Lower lobe of right lung (tissue), 2 donors: ENCODE measurements at places on chromosomes 11 and 22. TPM values are rescaled to one million over a fixed set of nuclear protein-coding genes. Genes with fewer than 3 reads are reported as not detected.

DNA sequence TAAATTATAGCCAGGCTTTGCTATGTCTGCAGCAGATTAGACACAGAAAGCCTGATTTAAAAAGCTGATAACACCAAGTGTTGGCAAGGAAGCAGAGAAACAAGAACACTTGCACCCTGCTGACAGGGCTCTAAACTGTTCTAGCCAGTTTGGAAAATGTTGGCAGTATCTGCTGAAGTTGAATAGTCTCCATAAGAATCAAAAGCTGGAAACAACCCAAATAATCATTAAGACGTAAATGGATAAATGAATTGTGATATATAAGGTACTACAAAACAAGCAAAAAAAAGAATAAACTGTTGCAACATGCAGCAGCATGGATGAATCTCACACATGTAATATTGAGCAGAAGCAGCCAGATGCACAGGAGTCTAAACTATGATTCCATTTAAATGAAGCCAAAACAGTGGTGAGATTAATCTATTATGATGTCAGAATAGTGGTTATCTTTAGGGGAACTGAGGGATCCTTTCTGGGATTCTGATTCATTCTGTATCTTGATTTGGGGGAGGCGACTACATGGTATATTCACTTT lies 40.4 kb upstream of the ADORA2A start:
- no peak for DNase-seq
- H3K27me3 ChIP-seq = no peaks in the 10 kb centered on the region
- no peak overlapping the region for H3K27ac ChIP-seq

GRCh38 chr11:125778728-125779127 lies at the start of gene PATE2:
Gene PATE2, minus strand, starts transcription at chr11:125778828. Its CDS starts 55 bp downstream, at chr11:125778773.
- H3K36me3 ChIP-seq = no peaks in the 10 kb centered on the region

DNA sequence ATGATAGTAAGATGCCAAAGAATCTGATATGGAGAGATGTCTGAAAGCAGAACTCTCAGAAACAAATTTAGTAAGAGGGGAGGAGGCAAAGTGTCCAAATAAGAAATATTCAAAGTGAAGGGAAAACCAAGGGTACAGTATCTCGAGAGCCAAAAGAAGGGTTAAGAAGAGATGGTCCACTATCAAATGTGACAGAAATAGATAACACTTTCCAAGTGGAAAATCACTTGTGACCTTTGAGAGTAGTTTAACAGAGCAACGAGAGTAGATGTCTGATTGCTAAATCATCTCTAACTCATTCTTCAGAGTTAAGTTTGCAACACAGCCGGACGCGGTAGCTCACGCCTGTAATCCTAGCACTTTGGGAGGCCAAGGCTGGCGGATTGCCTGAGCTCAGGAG lies 4.3 kb upstream of the BUD13 start:
- H3K36me3 ChIP-seq = peaks cover 62% of the 10 kb centered on the region
- no peak overlapping the region for H3K4me3 ChIP-seq
- H3K27me3 ChIP-seq = no peaks in the 10 kb centered on the region
- no peak for DNase-seq
- H3K4me1 ChIP-seq = peaks cover 8% of the 10 kb centered on the region
- H3K27ac ChIP-seq = no peak overlapping the region

DNA sequence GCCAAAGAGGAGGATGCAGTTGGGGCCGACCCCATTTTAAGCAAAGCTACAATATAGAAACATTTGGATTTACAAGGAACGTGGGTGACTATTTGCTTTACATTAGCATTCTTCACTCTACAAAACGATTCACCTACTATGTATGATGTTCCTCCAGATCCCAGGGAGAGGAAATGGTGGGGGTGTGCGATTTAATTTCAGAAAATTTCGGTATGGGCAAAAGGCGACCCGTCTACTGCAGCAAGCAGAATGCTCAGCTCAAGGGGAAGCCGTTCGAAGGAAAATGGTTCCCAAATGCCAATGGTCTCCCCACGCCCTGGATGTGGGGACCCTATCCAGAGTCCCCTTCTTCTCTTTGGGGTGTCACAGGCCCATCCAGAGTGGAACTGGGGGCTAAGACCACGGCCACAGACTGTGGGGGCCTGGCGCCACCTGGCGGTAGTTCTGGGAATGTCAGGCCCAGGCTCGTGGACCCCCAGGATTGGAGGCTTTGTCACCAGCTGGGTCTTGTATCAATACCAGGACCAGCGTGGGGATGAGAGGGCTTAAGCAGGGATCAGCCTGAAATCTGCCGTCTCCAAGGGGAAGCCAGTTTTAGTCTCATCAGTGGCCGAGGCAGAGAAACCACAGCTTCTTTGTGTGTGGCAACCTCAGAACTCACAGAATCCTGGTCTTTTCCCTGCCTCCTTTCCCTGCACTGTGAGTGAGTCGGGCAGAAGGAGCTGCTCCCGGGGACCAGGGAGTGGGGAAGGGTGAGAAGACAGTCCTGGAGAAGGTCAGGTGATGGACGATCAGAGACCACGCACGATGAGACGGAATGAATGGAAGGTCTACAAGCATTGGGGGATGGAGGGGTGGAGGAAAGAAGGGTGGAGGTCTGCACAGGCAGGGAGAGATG lies 8.4 kb downstream of the LRRC10B start:
- H3K4me3 ChIP-seq = no peak overlapping the region
- peaks cover 19% of the 10 kb centered on the region for H3K27me3 ChIP-seq
- no peak for DNase-seq

DNA sequence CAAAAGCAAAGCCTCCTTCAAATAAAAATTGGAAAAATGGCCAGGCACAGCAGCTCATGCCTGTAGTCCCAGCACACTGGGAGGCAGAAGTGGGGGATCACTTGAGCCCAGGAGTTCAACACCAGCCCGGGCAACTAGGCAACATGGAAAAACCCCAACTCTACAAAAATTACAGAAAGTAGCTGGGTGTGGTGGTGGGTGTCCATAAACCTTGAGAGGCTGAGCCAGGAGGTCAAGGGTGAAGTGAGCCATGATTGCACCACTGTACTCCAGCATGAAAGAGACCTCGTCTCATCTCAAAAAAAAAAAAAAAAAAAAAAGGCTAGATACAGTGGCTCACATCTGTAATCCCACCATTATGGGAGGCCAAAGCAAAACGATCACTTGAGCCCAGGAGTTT lies 22.3 kb downstream of the DDX6 start:
- no peaks in the 10 kb centered on the region for H3K27me3 ChIP-seq
- no peak for DNase-seq
- H3K27ac ChIP-seq = no peak overlapping the region
- H3K4me3 ChIP-seq = no peak overlapping the region

GRCh38 chr22:19824212-19824925 lies 30.3 kb downstream of the GNB1L start:
- H3K4me1 ChIP-seq = peaks cover 11% of the 10 kb centered on the region
- H3K4me3 ChIP-seq = no peak overlapping the region
- peak; percentile 52 for DNase-seq
- no peaks in the 10 kb centered on the region for H3K36me3 ChIP-seq

DNA sequence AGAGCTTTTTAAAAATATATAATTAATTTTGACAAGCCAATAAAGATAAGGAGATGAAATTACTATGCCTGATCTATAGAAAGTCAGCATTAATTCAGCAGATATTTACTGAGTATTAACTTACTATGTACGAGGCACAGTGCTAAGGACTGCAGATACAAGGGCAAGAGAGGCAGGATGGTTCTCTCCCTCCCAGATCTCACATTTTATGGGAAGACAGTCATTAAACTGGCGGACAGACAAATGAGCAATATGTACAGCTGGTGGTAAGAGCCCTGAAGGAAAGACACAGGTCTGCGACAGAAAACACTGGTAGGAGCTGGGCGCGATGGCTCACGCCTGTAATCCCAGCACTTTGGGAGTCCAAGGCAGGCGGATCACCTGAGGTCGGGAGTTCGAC lies 36.8 kb downstream of the MCHR1 start:
- H3K27me3 ChIP-seq = no peaks in the 10 kb centered on the region
- no peak for DNase-seq
- H3K27ac ChIP-seq = no peak overlapping the region
- H3K36me3 ChIP-seq = no peaks in the 10 kb centered on the region

- H3K4me1 ChIP-seq = peaks cover 10% of the 10 kb centered on the region
- H3K4me3 ChIP-seq = no peak overlapping the region
- no peaks in the 10 kb centered on the region for H3K36me3 ChIP-seq
- DNase-seq = no peak
Measured at GRCh38 chr11:15667127-15667725, 552.5 kb downstream of the INSC start.

Gene OR4D5
- not detected for total RNA-seq

GRCh38 chr22:30314915-30315314 lies 11.8 kb downstream of the TBC1D10A start:
- H3K27me3 ChIP-seq = no peaks in the 10 kb centered on the region
- H3K4me1 ChIP-seq = peaks cover 98% of the 10 kb centered on the region
- peak overlapping the region; percentile 24 for H3K27ac ChIP-seq
- peaks cover 20% of the 10 kb centered on the region for H3K36me3 ChIP-seq
